ENCODE measurements at places on chromosomes 5 and 9.
A peak's percentile ranks its signal among the peaks of the same experiment; 100 is the strongest.

GRCh38 chr9:100104314-100104713 is 5.3 kb downstream of the INVS start:
- peak; percentile 13 for DNase-seq

DNA sequence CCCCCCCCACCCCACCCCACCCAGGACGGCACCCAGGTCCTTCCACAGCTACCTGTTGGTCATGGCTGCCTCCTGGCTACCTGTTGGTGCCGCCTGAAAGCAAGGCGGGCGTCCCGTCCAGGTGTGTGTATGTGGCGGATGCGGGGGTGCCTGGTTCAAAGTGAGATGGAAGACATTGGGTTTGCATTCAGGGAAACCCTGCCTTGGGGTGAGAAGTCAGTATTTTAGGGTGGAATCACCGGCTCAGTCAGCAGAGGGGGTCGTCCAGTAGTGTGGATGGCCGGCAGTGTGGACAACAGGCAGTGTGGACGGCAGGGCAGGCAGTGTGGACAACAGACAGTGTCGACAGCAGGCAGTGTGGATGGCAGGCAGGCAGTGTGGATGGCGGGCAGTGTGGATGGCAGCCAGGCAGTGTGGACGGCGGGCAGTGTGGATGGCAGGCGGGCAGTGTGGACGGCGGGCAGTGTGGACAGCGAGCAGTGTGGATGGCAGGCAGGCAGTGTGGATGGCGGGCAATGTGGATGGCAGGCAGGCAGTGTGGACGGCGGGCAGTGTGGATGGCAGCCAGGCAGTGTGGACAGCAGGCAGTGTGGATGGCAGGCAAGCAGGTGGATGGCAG is 28.0 kb downstream of the NKD2 start:
- no peak for DNase-seq

GRCh38 chr5:142782976-142783530 is 12.9 kb downstream of the ARHGAP26 start:
- no peak for DNase-seq

- no peak for DNase-seq
Observed at GRCh38 chr9:70534471-70534870, 120.0 kb upstream of the KLF9 start.

- no peak for DNase-seq
Observed at GRCh38 chr5:31427013-31427723, 104.7 kb downstream of the DROSHA start.

- no peak for DNase-seq
Observed at GRCh38 chr9:76891874-76892273, 14.0 kb downstream of the PRUNE2 start.

GRCh38 chr5:21807953-21808352 is 1045.2 kb downstream of the CDH12 start:
- no peak for DNase-seq

DNA sequence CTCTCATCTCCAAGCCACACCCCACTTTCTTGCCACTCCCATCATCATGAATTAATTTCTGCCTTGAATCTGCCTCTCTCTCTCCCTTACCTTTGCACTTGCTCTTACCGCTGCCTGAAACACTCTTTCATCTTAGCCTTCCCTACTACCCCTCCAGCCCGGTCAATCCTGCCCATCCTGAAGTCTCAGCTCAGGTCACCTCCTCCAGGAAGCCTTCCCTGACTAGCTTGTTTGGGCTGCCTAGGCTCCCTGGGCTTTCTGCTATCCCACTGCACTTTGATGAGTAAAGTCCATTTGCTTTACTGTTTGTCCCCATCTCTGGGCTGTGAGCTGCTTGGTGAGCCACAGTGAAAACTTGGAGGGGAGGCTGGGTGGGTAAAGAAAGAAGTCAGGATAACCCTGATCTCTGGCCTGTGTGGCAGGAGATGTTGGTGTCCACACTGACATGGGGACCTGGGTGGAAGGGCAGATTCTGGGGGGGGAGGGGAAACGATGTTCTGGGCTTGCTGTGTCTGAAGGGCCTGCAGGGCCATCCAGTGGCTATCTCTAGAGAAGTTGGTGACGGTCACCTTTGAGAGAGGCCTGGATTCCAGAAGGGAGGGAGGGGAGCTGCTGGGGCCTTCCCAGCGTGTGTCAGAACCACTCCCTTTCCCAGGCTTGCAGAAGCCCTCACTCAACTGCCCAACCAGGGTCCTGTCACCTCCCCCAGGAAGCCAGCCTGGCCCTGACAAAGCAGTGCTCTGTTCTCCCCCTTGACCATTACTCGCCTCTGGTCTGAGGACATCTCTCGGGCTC is 75.0 kb upstream of the DAB2IP start:
- DNase-seq, result no peak

GRCh38 chr5:54742417-54742891 is 224.9 kb downstream of the SNX18 start:
- no peak for DNase-seq

GRCh38 chr5:107570805-107571531 is 99.8 kb downstream of the EFNA5 start:
- no peak for DNase-seq

- DNase-seq, result no peak
Observed at GRCh38 chr9:22238809-22239684, 207.6 kb upstream of the DMRTA1 start.

GRCh38 chr9:26935847-26936246 is 11.2 kb downstream of the PLAA start:
- no peak for DNase-seq

GRCh38 chr9:105572455-105572854 is 14.5 kb downstream of the FKTN start:
- no peak for DNase-seq

DNA sequence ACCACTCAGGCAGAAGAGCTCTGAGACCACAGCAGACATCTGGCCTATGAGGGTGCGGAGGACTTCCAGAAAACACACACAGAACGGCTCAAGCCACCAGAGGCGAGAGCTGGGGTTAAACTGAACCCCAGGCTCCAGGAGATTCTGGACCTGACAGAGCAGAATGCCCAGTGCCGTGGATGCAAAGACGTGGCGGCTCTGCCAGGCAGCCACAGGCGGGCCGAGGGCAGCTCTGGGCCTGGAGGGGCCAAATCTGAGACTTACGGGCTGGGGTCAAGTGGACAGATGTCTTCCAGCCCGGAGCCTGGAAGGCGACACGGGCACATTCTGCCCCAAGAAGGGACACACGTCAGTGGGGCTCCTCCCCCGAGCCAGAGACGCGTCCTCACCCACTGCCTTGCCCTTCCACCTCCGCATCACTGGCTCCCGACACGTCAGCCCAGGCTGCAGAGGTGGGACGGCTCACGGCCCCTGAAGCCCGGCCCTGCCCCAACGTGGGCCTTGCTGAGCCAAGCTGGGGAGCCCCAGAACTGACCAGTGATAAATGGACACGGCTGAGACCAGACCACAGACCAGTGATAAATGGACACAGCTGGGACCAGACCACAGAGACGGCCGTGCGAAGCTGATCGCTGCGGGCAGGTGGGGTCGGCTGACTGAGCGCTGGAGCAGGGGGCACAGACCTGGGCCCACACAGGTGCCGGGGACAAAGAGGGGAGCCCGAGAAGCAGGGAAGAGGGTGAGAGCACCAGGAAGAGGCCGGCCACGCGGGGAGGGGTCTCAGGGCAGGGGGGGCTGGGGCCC is 40.9 kb upstream of the NSMF start:
- DNase-seq, result no peak

DNA sequence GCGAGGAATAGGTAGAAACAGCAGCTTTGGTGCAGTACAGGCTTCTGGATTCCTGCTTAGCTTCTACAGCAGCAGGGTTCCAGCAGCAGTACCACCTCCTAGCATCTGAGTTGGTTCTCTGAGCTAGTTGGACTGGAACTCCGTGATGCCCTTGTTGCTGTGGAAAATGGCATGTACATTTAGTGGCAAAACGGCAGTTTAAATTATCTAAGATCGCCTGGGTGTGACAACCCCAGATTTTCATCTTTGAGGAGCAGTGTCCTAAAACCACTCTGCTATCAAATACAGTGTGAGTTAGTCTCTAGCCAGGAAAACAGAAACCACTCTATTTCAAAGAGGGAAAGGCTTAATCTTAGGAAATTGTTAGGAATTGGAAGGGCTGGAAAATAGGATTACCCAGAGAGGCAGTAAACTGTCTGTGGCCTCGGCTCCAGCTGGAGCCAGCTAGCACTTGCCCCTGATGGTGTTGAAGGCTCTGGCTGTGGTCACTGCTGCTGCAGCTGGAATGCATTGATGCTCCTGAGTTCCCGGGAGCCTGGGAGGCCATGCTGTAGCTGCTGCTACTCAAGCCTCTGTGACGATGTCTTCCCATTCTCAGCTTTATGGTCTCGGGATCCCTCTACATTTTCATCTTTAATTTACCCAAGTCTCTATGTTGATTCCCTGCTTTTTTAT is 29.4 kb downstream of the RAD23B start:
- no peak for DNase-seq

DNA sequence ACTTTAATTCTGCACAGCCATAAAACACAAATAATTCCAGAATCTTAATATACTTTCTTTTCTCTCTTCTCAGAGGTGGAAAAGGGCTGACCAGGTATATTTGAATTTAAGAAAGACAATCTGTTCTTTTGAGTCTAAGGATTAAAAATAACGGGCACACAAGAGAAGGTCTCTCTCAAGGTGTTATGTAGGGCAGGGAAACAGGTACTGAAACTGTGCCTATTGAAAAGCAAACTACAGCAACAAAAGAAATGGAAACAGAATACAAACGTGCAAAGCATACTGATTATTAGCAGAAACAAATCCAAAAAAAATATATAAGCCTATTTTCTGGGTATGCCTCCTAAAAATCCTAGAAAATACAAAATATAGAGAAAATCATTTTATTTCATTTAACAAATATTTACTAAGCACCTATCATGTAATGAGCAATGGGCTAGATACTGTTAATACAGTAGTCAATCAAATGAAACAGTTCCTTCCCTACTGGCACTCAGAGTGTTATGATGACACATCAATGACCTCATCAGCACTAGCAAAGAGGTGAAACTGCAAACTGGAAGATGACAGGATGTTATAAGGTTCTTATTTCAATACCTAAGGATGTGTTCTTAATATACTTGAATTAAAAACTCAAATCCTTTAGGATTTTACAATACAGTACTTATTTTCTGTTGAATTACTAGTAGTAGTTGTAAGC is 87.7 kb downstream of the AUH start:
- no peak for DNase-seq

- no peak for DNase-seq
Observed at GRCh38 chr9:100269656-100270055, 83.1 kb downstream of the TEX10 start.

DNA sequence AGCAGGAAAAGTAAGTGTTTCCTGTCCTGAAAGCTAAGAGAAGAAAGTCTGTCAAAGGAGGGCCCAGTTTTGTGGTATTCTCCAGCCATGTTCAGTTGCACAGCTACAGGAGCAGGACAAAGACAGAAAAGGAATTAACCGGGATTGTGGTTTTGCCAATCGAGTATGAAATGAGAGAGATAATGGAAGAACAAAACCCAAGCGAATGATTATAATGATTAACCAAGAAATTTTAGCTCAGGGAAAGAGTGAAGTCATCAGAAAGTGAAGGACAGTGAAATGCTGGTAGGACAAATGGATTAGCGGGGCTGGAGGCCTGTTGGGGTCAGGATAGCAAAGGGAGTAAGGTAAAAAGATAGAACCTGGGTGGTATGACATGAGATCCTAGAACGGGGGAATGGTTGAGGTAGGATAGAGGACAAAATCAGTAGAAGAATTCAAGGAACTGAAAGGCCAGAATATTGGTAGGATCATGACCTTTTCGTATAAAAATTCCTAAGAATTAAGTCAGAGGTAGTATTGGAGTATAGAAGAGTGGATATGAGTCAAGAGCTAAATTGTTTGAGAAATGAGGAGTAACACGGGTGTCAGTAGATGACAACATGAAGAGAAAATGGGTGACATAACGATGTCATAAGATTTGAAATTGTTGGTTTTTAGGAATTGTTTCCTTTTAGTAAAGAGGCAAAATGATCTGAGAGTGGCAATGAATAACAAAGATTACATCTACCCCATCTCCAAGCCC is 52.8 kb downstream of the DIAPH1 start:
- DNase-seq, result no peak

GRCh38 chr9:109385499-109385898 is 64.6 kb upstream of the EPB41L4B start:
- DNase-seq, result no peak

DNA sequence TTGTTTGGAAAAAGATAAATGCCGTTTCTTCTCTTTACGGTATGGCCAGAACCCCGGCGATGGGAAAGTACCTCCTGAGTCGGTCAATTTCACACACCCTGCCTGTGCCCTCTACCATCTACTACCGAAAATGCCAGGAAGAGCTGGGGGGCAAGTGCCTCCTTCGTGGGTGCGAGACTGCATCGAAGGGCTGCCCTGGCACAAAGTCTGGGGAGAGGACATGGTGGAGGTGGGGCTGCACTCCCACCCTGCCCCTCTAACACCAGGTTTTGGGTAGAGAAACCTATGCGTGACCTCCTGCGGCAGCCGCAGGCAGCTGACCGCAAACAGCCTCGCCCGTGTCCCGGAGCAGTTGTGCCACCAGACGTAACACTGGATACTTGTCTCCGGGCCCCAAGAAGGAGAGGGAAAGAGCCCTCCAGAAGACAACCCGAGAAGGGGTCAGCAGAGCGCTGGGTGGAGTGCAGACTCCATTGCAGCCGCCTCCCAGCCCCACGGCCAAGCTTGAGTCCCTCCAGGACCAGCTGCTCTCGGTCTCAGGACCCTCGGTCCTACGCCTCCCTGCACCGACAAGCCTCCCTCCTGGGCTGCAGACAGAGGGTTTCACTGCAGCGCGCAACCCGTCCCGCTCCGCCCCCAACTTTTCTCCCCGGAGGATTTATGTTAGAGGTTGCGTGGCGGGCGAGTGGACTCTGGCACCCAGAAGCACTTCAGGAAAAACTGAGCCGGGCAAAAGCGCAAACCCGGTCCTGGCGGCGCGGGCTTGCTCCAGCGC is 823 bp upstream of the PRDM6 start:
- DNase-seq, result no peak

- DNase-seq, result no peak
Observed at GRCh38 chr5:14783691-14784090, 87.9 kb downstream of the ANKH start.

GRCh38 chr5:180360078-180360957 is 7.2 kb upstream of the GFPT2 start:
- DNase-seq, result no peak

DNA sequence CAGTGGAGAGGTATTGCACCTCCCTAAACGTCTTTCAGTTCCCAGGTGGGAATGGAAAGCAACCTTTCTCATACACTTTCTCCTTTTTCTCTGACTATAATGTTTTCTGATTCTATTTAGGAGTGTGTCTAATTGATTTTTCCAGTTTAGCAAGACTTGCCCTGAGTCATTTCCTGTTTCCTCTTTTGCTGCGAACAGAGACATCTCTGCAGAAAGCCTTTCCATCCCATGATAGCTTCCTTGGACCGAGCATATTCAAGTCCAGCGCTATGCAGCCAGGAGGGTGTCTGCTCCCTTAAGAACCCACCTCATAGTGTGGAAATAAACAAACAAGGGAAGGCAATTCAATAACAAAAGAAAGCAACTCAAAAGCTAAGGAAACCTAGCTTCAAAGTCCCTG is 60.0 kb upstream of the CDH6 start:
- no peak for DNase-seq

Data from NT2/D1 (cell line).